Fibroblast of skin of right biceps (primary cell): ENCODE measurements at places on chromosomes 12 and 14.

GRCh38 chr14:61609191-61609843, 86.0 kb upstream of the HIF1A start:
- DNase-seq, result peak; percentile 46

DNA sequence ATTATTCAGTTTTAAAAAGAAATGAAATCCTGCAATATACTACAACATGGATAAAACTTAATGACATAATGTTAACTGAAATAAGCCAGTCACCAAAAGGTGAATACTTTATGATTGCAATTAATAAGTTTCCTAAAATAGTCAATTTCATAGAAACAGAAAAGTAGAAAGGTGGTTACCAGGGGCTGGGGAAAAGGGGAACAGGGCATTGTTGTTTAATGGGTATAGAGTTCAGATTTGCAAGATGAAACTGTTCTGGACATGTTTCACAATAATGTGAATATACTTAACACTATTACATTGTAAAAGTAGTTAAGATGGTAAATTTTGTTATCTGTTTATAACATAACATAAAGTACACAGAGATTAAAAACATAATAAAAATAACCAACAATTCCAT, 550.9 kb downstream of the CCER1 start:
- no peak for DNase-seq

DNA sequence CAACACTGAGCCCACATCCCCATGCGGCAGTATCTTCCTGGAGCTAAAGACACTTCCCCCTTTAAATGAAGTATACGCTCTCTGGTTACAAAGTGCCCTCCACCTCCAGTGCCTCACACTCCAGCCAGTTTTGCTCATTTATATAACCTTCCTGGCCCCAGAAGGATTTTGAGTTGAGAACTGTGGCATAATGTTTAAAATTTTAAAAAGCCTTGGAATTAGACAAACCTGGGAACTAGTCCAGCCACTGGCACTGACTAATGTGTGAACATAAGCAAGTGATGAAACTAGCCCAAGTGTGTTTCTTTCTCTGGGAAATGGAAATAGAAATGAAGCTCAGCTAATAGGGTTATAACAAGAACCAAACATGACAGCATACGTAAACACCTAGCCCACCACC, 723.7 kb upstream of the USP15 start:
- no peak for DNase-seq

DNA sequence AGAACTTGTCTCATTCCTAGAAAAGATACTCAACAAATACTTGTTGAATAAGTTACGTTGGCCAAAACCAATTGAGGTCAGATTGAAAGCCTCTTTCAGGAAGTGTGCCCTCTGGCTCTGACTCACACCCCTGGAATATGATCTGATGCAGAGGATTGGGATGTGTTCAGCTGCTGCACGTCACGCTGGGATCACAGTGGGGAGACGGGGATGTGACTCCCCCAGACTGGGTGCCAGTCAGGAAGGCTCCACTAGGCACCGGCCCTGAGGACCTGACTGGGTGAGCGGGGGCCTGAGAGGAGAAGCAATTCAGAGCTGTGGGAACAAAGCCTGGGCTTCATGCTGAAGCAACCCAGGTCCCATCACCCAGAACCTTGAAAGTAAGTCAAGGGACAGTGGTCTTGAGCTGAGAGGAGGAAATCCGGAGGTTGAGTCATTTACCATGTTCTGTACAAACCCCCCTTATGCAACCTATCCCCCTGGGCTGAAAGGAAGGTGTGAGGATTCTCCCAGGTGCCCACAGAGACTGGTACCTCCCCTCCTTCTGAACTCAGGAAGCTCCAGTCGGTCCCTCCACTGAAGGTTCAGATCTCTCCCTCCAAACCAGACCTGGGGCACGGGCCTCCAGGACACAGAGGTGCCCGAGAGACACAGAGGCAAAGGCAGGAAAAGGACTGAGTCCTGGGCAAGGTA, 3.9 kb downstream of the CEBPE start:
- DNase-seq, result peak; percentile 97

DNA sequence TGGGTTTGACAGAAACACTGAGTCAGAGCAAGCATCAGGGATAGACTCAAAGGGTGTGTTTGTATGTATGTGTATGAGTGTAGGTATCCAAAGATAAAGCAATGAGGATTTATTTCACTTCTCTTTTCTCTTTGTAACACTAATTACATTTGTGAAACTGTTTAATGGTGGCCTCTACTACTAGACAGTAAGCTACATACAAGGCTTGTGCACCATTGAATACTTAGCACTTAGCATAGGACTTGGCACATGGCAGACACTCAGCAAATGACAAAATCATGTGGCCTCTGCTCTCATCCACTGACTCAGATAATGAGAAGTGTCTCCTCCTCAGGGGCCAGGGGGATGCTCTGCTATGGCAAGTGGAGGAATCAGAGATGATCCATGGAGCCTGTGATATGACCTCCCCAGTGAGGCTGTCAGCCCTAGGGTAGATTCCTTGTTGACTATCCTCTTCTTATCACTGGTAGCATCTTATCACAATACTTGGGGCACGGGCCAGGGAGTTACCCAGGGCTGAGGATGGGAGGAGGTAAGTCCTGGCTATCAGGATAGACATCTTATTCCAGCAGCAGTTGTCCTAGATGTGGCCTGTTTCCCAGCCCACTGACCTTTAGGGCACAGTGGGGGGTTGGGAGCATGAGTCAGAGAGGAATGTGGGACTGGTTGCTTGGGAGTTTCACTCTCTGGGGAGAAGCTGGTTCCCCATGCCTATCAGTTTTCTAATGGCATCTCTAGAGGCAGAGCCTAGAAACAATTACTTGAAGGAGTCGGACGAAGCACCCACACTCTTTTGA, 71.2 kb upstream of the HOXC13 start:
- DNase-seq, result peak; percentile 4

DNA sequence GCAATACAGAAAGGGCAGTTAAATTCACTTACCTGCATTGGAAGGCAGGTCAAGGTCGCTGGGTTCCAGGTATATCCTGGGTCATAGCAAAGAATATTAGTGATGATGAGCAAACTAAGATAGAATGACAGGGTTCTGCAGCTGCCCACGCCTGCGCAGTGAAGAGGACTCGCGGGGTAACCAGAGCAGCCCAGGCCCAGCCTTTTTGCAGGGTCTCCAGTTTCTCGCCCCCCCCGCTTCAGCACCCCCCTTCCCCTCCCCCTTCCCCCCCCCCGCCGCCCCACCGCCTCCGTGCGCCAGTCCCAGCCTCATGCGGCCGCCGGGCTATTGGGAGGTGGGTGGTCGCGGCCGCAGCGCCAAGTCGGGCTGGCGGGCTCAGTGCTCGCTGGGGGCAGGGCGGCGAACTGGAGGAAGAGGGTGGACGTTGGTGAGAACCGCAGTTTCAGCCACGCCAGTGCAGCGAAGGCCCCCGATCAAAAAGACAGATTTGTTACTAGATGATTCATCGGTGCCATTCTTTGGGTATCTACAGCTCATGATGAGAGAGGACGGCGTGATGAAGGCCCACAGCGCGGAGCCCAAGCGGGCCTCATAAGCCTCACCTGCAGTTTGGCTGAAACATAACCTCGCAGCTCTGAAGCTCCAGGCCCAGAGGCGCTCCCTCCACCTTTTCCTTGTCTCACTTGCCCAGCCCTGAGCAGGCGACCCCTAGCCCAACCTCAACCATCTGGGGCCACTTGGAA, 20.2 kb downstream of the SLC2A3 start:
- peak; percentile 40 for DNase-seq

- DNase-seq, result no peak
These were observed 729 bp upstream of the GAPDH start for GRCh38 chr12:6533653-6533922.

DNA sequence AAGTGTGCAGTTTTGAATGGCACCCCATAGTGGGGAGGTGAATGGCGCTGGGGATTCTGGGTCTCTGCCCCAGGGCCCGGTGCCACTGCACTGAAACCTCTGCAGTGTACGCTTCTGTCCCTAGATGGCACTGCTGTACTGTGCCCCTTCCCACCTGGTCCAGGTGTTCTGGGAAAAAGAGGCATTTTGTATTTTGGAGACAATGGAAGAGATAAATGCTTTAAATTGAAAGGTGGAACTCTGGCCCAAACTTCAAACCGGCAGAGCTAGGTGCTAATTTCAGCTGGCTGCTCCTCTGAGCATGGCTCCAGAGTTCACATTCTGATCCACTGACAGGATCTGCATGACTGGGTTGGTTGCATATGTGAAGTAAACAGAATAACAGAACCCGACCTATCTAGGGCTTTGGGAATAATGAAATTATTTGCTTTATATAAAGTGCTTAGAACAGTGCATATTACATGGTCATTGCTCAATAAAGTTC, 52.2 kb downstream of the KRT80 start:
- DNase-seq, result no peak

DNA sequence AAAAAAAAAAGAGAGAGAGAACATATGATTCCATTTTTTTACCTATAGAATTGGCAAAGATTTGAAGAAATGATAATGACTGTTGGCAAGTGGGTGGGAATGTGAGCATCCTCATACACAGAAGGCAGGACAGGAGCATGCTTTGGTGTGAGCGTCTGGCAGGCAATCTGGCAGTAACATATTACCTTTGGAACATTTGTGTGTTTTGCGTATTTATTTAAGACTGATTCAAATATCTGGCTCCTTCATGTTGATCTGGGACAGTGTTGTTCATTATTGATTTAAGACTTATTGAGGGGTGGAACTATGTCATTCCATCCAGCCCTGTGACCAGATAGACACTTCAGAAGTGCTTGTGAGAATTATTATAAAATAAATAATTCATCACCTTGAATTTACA, 53.1 kb downstream of the PPP1R36 start:
- DNase-seq, result no peak

GRCh38 chr14:102238131-102238530, 66.8 kb downstream of the MOK start:
- DNase-seq, result no peak

- DNase-seq, result peak; percentile 27
These were observed 65.9 kb upstream of the NUDT4 start for GRCh38 chr12:93311827-93312226.

- DNase-seq, result no peak
These were observed 192.1 kb downstream of the TMEM132C start for GRCh38 chr12:128459067-128459466.

- no peak for DNase-seq
These were observed 84.5 kb upstream of the KCNA1 start for GRCh38 chr12:4825011-4825858.

DNA sequence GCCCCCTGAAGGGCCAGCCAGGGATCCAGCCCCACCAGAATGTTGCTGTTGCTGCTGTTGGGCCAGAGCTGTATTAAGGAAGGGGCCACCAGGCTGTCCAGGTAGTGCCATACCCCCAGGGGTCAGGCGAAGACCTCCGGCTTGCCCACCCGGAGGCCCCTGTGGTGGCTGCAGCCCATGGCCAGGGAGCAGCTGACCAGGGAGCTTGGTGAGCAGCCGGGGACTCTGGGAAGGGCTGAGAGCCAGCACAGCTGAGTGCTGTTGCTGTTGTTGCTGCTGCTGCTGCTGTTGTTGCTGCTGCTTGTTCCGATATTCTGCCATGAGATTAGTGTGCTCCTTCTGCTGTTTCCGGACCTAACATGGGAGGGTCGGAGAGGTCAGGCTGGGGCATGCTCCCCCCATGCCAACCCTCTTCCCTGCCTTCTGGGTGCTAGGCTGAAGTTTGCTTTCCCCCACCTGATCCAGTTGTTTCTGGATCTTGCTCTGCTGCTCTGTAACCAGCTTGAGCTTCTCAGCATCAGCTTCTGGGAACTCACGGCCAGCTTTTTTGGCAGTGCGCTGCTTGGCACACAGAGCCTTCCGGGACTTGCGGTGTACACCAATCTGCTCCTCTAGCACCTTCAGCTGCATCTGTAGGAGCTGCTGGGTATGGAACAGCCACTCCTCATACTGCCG, 15.2 kb upstream of the PRKAG1 start:
- DNase-seq, result no peak

GRCh38 chr12:91419809-91420208, 237.2 kb upstream of the DCN start:
- DNase-seq, result no peak

DNA sequence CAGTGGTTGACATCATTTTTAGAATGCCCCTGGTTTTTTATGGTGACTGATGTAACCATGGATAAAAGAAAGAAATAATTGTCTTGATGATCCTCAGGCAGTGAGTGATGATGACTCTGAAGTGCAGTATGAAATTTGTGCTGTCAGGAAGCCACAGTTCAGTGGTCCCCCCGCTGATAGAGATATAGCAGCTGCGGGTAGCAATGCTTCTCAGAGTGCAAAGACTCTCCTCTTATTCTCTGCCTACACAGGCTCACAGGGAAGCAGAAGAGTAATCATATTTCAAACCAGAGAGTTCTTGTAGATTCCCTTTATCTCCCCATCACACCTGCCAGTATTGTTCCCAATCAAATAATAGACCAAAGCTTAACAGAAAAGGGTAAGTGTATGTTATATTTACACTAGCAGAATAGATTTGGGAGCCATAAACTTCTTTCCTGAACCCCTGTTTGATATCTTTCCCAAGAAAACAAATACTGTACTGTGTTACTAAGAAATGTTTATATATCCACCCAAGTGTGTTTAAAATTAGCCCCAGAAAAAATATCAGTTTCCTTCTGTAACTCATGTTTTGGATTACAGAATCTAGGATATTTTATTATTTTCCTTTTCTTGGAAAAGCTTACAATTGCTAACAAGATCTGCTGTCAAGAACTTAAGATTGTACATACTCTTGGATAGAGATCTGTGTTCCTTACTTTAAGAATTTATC, 1817.4 kb upstream of the FLRT2 start:
- DNase-seq, result no peak

DNA sequence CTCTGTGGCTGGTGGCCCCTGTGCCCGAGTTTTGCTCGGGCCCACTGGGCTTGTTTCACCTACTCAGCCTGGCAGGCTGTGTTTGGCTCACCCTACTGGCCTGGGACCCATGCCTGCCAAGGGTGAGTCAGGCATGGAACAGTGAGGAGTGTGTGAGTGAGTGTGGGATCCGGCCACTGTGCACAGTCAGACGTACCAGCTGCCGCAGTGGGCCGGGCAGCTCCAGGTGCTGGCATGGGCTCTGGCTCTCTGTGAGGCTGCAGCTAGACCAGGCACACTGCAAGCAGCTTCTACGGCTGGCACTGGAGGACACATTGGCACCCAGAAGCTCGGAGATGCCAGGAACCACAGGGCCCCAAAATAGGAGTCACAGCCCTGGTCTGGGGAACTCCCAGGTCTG, 40.6 kb downstream of the HSD17B6 start:
- DNase-seq, result no peak
